ENCODE measurements at places on chromosomes 4 and X.

DNA sequence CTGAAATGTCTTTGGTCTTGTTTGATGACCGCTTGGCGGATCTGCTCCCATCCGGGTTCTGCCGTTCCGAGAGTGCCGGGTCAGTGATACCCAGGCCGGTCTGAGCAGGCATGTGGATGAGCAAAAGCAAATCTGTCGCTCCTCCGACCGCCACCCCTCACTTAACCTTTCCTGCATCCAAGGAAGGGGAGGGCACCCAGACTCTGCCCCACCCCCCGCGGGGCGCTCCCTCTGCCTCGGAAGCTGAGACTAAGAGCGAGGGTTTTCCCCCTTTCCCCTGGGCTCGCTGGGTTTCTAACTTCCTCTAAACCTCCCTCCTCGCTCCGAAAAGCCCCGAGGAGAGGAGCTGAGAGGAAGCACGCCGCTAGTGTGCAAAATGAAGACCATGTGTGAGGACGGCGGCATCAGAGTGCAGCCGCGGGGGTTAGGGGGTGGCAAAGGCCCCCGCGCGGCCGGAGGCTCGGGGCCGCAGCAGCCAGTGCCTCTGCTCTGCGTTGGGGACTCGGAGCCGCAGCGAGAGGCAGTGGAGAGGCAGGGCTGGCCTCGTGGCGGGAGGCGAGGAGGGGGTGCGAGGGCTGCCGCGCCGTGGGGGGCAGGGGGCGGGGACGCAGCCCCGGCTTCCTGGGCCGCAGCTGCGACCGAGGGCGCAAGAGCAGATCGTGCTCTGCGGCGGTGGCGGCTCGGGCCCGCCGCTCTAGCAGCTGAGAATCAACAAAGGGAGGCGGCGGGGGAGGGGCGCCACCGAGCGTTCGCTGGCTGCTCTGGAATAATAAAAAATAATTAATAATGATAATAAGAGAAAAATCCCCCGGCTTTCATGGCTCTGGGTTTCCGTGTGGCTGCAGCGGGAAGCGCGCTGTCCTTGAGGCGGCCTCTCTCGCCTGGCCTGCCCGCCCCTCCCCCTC, 55.8 kb upstream of the BCOR start:
- peak; percentile 48 for DNase-seq

DNA sequence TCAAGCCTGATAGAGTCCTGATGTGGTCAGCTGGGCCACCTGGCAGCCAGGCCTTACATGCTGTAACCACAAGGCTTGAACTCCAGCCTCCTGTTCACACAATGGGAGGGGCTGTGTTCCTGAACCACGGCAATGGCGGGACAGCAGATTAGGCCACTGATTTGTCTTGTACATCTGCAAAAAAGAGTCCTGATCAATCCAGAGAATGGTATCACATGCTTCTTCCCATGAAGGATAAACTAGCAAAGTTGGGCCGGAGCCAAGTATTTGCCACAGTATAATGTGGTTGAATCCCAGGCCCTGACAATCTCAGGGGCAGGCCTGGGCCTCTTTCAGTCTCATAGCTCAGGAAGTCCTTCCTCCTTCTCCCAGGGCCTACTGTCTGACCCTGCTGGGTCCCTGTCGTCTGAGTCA, 2182.5 kb upstream of the AGA start:
- no peak for DNase-seq

DNA sequence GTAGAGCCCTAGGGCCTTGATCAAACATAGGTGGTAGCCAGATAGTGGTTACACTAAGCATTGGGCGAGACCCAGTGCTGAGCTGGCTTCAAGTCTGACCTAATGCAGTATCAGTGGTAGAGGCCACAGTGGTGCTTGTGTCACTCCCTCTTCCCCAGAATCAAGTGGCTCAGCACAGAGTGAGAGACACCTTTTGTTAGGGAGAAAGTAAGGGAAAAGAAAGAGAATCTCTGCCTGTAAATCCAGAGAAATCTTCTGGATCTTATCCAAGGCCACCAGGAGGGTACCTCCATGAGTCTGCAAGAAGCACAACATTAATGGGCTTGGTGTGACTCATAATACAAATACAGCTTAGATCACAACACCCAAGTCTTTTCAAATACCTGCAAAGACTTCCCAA, 117.7 kb upstream of the SLC6A14 start:
- DNase-seq = no peak

DNA sequence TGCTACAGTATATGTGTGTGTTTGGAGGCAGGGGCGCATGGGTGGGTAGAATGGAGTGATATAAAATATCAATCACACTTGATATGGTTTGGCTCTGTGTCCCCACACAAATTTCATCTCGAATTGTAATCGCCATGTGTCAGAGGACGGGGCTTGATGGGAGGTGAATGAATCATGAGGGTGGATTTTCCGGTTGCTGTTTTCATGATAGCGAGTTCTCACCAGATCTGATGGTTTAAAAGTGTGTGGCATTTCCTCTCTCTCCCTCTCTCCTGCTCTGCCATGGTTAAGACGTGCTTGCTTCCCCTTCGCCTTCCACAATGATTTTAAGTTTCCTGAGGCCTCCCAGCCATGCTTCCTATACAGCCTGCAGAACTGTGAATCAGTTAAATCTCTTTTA, 14.8 kb downstream of the SOWAHB start:
- DNase-seq = no peak

- no peak for DNase-seq
Observed at GRCh38 chr4:31662951-31663350, 942.8 kb downstream of the PCDH7 start.

- no peak for DNase-seq
Observed at GRCh38 chr4:159024266-159024665, 78.6 kb upstream of the RAPGEF2 start.

DNA sequence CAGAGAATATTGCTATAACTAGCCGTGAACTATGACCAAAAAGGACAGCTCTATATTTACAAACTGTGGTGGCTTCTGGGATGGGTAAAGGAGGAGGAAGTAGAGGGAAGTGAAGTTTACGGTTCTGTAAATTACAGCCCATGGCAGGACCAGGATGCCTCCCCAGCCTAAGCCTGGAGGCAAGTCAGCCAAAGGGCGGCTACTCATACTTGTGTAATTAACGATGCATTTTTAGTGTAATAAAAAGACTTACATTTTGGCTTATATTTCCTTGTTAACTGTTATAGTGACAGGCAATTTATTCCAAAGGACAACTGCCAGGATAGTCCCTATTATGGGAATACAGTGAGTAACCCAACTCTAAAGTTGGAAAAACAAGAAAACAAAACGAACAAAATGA, 139.9 kb upstream of the OTUD4 start:
- DNase-seq = no peak

DNA sequence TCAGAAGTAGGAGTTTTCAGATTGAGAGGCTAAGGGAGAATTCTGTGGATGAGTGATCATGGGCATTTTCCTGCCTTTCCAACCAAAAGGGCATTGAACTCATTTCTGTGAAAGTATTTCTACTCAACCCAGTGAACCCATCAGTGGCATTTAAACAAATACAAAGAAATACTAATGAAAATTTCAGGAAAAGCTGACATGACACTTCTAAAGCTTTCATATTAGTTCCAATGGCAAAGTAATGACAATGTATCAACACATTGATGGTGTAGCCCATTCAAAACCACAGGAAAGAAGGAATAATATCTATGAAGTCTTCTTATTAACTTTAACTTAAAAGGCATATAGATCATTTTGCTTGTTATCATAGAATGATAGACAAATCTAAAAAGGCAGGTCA, 183.5 kb upstream of the ANXA10 start:
- DNase-seq = no peak

DNA sequence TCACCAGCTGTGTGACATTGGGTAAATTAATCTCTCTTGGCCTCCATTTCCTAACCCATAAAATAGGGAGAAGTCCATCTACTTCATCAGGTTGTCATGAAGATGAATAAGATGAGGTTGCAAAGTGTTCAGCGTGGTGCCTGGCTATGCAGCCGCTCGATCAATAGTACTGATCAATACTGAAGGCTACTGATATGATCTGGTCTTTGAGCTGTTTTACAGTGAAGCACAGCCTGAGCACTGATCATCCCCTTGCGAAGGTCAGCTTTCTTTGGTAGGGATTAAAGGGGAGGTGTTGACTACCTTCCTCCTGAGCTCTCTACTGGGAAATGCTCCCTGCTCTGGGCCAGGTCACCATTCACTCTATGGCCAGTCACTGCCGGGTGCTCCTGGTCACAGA, 108.4 kb upstream of the NOCT start:
- no peak for DNase-seq

DNA sequence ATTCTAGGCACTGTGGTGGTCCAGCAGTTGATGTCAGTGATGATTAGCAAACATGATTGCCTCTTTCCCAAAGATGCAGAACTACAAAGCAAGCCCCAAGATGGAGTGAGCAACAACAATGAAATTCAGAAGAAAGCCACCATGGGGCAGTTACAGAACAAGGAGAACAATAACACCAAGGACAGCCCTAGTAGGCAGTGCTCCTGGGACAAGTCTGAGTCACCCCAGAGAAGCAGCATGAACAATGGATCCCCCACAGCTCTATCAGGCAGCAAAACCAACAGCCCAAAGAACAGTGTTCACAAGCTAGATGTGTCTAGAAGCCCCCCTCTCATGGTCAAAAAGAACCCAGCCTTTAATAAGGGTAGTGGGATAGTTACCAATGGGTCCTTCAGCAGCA, 365.3 kb downstream of the MAPK10 start:
- no peak for DNase-seq

DNA sequence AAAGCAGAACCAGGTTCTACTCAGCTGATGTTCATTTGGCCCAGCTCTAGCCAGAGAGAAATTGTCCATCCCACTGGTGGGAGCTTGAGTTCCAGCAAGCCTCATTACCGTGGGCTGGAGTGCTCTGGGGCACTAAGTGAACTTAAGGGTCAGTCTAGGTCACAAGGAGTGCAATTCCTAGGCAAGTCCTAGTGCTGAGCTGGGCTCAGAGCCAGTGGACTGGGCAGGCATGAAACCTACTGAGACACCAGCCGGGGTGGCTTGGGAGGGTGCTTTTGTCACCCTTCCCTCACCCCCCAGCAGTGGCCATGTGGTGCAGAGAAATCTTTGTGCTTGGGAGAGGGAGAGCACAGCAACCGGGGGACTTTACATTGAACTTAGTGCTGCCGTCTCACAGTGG, 39.4 kb downstream of the GSX2 start:
- DNase-seq = no peak

DNA sequence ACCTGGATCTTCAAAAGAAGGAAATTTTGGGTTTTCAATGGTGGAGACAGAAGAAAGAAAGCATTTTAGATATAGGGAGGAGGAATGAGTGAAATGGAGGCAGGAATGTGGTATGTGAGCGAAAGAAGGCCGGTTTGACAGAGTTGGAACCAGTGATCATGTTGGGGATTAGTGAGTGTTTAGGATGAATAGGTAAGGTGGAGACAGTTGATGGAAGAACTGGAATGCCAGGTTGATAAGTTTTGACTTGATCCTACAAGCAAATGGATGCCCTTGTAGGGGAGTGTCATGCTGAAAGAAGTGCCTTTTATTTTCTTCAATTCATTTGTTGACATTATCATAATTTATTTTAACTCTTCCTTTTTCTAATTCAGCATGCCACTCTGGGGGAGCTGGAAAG, 207.8 kb upstream of the AMOT start:
- no peak for DNase-seq

DNA sequence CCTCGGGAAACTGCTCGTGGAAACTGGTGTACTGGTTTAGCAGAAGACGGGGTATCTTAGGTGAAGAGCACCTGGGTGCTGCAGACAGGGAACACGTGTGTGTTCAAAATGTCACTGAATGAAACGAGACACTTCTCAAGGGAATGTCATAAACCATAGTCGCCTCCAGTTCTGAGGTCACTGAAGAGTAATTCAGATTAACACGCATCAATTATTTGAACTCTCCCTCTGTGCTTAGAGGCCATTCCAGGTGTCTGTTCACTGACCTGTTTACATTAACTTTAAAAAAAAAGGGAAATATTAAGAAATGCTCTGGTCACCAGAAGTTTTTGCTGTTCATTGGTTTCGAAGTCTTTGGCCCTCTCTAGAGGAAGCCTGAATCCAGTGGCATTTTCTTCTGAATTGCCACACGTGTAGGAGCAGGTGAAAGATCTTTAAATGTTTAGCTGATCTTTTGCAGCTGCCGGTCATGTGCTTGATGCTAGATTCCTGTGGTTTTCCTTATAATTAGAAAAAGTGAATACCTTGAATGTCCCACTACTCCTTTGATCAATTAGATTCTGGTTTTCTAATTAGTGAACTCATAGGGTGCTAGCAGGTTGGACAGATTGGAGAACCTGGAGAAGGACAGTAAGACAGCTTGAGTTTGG, 330.5 kb downstream of the ARHGAP10 start:
- DNase-seq = no peak

- no peak for DNase-seq
Observed at GRCh38 chr4:100962698-100963097, 384.6 kb downstream of the PPP3CA start.

DNA sequence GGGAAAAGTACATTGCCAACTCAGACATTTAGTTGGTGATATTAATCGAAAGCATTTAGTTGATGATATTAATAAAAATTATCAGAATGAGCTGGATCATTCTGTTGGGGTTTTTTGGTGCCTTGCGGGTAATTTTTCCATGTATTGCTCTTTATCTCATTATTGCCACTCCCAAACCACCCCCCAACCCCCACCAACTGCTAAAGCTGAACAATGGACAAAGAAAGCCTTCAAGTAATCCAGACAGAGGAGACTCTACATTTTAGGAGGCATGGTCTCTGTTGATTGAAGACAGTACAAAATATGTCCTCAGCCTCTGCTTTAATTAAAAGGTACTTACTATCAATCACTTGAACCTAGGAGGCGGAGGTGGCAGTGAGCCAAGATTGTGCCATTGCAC, 22.5 kb downstream of the PDK3 start:
- DNase-seq = no peak

GRCh38 chrX:130719413-130719812, 183.6 kb downstream of the ENOX2 start:
- DNase-seq = no peak

DNA sequence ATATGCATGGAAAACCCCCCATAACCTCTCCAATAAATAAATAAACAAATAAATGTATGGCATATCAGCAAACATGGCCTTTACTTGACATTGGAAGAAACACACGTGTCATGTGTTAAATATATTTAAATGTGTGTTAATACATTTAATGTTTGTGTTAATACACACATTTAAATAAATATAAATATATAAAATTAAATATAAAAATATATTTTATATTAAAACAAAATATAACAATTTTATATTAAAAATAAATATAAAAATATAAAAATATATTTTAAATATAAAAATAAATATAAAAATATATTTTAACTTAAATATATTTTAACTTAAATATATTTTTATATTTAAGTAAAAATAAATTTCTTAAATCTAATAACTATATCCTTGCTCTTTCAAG, 187.6 kb upstream of the CXXC4 start:
- DNase-seq = no peak

GRCh38 chr4:107709916-107710315, 10.1 kb downstream of the PAPSS1 start:
- no peak for DNase-seq

DNA sequence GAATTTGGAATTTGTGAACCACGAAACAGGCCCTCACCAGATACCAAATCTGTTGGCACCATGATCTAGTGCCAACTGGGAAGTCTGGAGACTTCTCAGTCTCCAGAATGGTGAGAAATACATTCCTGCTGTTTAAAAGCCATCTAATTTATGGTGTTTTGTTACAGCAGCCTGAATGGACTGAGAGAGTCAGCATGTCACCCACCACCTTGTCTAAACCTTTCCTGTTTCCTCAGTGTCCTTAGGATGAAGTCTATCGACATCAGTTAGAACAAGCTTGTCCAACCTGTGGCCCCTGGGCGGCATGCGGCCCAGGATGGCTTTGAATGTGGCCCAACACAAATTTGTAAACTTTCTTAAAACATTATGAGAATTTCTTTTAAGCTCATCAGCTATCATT, 42.1 kb downstream of the FREM3 start:
- DNase-seq = no peak

GRCh38 chr4:141686146-141686775, 49.9 kb downstream of the IL15 start:
- DNase-seq = peak; percentile 36
